Cardiac septum (tissue), 1 donor: ENCODE measurements at places on chromosomes 2 and 18.

GRCh38 chr2:183927406-183928325, 670.7 kb upstream of the ZNF804A start:
- DNase-seq = no peak

DNA sequence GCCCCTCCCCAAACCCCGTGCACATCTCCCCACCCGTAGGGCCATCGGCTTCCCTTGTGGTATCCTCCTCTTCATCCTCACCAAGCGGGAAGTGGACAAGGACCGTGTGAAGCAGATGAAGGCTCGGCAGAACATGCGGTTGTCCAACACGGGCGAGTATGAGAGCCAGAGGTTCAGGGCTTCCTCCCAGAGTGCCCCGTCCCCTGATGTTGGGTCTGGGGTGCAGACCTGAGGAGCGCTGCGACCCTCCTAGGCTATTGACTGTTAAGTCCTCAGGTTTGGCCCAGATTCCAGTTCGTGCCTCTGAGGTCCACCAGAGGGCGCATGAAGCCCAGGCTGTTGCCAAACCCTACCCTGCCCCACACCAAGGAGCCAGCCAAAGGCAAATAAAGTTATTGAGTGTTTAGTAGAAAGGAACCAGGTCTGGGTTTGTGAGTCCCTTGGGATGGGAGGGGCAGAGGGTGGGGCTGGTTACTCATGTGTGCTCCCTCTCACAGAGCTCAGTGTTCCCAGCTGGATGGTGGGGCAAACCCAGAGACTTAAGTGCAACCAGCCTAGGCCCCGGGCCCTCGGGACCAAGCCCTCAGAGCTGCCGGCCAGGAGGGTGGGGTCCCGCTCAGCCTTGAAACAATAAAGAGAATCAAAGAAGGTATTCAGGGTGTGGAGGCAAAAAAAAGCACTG, 2.4 kb downstream of the PNKD start:
- DNase-seq = peak; percentile 93

DNA sequence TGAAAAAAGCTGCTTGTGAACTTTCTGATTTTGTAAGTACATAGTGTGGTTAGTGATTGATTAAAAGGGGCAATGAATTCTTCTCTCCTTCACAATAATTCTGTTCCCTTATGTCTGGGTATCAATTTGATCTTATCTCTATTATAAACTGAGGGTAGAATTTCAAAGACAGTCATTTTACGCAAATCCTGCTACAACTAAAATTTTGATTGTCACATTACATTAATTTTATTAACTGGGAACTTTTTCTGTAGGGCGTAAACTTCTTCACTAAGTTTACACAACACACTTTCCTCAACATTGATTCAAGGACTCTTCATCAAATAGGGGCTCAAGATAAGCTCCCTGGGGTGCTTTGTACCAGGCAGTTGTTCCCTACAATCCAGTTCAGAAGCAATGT, 5.0 kb upstream of the SLC8A1 start:
- no peak for DNase-seq

DNA sequence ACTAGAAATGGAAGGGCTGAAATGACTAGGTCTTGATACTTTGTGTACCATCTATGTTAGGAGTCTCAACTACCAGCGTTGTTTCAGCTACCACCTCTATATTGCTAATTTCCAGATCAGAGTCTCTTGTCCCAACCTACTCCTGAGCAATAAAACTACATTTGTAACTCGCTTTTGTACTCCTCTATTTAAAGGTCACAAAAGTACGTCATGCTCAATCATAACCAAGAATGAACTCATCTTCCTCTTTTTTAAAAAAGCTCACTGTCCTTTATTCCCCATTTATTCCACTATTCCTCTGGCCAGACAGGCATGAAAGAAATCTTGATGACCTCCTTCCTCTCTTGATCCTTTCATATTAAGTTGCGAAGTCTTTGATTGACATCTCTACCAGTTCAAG, 11.2 kb upstream of the MATN3 start:
- no peak for DNase-seq

GRCh38 chr2:238817382-238817781, 30.5 kb upstream of the TWIST2 start:
- no peak for DNase-seq

DNA sequence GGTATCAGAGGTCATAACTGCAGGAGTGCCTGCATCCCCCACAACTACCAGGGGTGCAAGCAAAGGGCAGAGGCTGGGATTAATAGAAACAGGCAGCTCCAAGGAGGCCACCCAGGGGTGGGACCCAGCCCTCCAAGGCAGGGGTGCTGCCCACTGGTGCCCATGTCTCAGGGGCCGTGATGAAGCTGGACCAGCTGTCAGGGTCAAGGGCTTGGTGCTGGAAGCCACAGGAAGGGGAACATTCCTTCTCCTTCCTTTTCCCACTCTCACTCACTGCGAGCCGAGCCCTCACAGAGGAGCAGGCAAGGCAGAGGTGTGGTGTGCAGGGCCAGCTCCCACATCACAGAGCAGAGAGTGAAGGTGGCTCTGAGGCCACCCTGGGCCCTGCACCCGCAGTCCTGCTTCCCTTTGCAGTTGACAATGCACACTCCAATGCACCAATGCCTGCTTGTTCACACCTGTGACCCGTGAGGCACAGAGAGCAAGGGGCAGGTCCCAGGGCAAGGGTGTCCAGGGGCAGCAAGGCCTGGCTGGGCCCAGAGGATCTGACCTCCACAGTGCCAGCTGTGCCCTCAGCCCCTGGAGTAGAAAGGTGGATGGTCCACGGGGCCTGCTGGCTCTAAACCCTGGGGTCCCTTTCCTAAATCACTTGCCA, 28.7 kb downstream of the MLPH start:
- no peak for DNase-seq

DNA sequence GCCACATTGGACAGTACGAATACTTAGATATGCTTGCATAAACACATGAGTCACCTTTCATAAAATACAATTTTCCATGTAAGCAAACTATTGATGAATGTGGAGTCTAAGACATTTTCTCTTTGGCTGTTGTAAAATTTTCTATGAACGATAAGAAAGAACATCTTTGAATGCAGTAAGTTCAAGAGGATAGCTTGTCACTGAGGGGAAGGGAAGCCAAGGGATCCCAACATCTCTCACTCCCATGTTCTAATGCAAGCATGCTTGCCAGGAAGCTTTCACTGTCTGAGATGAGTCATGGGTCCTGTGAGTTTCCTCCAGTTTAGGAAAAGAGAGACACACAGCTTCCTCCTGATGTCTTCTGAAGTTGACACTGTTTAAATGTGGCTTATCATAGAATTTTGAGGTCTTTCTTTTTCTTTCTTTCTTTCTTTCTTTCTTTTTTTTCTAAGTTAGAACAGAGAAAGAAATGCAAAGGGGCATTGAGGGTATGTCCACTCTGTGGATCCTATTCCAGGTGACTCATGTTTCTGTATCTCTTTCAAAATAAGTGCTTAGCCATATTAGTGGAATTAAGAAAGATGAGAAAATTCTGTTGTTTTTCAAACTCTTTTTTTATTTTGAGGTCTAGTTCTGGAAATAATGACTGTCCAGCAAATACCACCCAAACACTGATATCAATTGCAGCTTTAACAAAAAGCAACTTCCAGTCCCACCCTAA, 146.6 kb downstream of the RDH14 start:
- no peak for DNase-seq

GRCh38 chr2:218671097-218671653, 627 bp downstream of the RNF25 start:
- no peak for DNase-seq

GRCh38 chr2:63663013-63663864, 74.5 kb downstream of the MDH1 start:
- DNase-seq = no peak

- DNase-seq = peak; percentile 88
Measured at GRCh38 chr2:240991378-240992263, 6.8 kb upstream of the SNED1 start.

GRCh38 chr18:32049393-32050171, 31.0 kb downstream of the RNF125 start:
- peak; percentile 79 for DNase-seq

GRCh38 chr18:5142859-5143258, 54.2 kb downstream of the AKAIN1 start:
- no peak for DNase-seq

GRCh38 chr2:25021791-25022362, 20.0 kb upstream of the EFR3B start:
- no peak for DNase-seq

DNA sequence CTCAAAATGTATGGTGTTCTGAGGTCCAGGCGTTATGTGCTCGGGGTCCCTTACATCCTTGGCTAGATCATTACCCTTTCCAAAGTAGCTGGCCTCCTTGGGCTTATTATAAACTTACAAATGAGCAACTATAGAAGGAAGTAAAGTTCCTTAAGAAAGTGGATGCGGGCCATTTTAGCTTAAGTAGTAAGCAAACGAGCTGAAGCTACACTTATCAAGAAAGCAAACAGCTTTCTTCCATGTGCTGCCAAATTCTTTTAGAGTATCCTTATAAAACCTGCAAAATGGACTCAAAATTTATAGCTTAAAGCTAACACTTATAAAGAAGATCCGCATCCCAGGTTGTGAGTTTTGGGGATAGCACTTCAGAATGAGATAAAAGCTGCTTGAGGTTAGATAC, 75.3 kb downstream of the ACTR3 start:
- DNase-seq = no peak

DNA sequence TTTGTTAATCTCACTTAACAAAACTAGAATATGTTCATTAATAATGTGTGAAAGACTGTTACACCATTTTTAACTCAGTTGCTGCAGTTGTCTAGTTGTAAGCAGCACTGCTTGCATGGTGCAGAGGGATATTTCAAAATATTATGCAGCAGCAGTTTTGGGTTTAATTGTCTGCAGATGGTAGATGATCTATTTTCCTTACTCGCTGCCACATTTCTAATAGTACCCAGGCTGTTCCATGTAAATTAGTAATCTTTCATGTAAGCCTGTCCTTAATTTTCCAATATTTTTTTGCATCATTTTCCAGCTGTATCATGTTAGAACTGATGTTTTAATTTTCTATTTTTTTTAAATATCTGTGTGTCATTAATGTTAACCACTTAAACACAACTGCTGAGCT, 488.1 kb upstream of the RAB12 start:
- DNase-seq = no peak

DNA sequence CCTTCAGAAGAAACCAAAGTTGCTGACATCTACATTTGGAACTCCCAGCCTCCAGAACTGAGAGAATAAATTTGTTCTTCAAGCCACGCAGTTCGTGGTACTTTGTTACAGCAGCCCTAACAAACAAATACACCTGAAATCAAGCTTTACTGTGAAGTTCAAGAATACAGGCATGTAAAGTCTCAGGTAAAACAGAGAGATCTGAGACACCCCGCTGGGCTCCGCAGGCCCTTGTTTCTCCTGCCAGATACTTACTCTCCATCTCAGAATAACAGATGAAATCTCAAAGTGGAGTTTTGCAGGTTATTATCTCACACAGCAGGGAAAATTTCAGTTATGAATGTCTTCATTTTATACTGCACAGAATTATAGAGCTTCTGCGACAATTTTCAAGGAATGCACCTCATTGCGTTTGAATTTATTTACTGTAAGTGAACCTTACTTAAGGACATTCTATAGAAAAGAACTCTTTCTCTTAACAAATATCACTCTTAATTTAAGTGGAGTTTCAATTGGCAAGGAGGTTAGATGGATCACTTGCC, 492.4 kb upstream of the LRATD1 start:
- DNase-seq = no peak

DNA sequence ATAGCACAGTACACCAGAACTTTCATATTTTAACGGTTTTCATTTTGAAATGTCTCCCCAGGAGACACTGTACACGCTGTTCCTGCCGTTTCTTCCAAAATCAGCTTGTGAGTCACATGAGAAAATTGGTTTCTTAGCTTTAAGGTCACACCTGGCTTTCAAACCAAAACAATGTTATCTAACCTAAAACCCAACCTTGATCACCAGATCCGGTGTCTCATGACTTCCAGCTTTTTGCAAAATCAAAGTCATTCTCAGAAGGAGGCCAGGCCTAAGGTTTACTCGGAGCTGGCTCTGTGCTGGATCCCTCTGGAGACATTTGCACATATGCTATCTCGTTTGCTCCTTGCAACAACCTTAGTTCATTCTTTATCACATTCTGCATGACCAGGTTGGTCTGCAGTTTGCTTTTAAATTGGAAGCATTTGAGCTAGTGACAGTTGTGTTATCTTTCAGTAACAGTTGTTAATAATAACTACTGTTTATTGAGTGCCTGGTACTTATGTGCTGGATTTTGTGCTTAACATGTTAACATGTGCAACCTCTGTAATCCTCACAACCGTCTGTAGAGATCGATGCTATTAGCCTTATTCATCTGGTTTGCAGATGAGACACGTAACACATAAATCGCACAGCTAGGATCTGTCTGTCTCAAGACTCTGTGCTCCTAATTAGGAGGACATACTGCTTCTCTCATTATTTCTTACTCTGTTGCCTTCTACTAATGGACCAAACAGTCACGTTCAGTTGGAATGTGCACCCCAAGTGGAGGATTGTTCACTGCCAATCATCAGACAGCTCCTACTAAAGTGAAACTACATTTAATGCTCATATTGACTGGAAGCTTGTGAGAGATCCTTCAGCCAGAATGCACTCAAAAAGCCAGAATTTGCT, 105.5 kb downstream of the RNF144A start:
- no peak for DNase-seq

DNA sequence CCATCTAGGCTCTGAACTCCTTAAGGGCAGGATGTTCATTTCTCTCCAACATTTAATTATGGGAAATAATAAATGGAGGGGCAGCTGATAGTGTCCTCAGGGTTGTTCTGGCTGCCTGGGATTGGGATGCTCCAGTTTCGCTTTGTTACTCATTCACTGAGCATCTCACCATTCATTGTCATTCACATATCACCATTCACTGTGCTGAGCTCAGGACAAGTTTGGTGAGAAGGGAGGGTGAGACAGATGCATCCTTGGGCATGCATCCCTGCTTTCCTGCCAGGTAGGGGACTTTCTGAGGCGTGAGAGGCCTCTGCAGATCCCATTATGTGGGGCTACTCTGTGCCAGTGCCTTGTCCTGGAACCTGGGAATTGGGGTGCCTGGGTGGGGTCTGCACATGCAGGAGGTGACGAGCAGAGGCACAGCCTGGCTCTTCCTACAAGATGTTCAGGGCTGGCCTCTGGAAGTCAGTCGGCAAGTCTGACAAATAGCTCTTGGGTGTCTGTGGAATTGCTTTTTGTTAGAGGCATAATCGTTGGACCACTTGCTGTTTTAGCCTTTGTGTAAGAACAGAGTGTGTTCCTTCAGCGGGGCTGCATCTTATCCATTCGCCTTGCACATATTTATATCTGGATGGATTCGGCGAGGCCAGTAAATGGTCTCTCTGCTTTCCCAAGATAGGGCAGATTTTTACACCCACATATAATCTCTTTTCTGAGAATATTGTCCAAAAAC, 323.2 kb upstream of the THSD7B start:
- no peak for DNase-seq

DNA sequence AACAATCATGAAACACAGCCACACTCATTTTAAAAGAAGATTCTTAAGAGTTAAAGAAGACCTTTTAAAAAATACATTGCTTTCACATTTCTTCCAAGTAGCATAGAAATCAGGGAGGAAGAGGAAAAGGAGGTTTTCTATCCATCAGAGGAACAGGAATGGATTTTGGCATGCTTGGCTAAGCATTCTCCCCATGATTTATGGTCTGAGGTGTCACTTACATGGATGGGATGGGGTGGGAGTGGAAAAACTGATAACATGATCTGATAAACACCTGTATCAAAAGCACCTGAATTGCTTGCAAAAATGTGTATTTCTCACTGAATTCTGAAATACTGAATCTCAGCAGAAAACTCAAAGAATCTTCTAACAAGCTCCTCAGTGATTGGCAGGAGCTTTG, 265.9 kb downstream of the NRXN1 start:
- no peak for DNase-seq

GRCh38 chr2:153287109-153287801, 191.3 kb downstream of the RPRM start:
- DNase-seq = no peak
